ENCODE measurements at places on chromosomes 7 and 10.

DNA sequence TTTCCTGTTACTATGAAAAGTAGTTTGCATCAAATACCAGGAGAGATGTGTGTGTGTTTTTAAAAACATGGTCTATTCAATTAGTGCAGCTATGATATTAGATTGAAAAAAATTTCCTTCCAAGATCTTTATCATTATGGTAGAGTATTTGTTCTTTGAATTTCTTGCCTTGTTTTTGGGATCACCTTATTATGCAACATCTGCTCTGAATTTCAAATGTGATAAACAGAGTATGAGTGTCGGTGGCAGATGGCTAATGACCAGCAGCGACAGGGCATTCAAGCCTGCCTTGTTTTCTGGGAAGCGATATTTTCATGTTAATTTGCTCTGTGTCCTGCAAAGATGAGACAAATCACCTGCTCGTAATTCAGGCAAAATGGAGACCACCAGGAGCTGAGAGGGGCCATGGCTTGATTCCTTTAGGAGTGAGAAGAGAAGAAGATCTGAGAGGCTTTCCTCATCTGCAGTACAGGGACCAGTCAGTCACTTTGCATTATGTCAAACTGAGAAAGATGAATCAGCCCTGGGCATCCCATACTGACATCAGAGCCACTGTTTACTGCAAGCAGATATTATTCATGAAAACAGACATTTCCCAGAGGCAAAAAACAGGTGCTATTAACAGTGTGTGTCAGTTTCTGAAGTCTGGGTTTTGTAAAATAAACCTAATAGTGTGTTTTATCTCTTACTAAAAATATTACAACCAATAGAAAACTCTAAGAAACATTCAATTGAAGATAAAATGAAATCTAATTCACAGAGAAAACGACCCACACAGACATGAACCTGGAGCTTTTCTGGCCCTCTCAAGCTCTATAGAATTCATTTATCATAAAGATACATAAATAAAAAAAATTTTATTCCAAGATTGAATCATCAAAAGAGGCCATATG lies 67.6 kb downstream of the CDK6 start:
- H3K36me3 ChIP-seq, result peaks cover 26% of the 10 kb centered on the region
- peak overlapping the region; percentile 80 for H3K4me3 ChIP-seq
- peak; percentile 64 for DNase-seq
- H3K27ac ChIP-seq, result peak overlapping the region; percentile 94
- no peaks in the 10 kb centered on the region for H3K27me3 ChIP-seq

GRCh38 chr10:124563320-124564040 lies 101.9 kb downstream of the LHPP start:
- no peak overlapping the region for H3K27ac ChIP-seq
- H3K4me3 ChIP-seq, result no peak overlapping the region
- H3K4me1 ChIP-seq, result no peaks in the 10 kb centered on the region
- no peaks in the 10 kb centered on the region for H3K27me3 ChIP-seq

- H3K4me1 ChIP-seq, result peaks cover 52% of the 10 kb centered on the region
- peak overlapping the region; percentile 86 for H3K4me3 ChIP-seq
- H3K36me3 ChIP-seq, result peaks cover 6% of the 10 kb centered on the region
- no peak for DNase-seq
- H3K27ac ChIP-seq, result peak overlapping the region; percentile 72
Observed at GRCh38 chr10:91220954-91221675, 652 bp downstream of the PCGF5 start.

GRCh38 chr10:70169011-70169410 lies 1.3 kb downstream of the SAR1A start:
- no peaks in the 10 kb centered on the region for H3K27me3 ChIP-seq
- DNase-seq, result no peak
- peak overlapping the region; percentile 98 for H3K27ac ChIP-seq
- peak overlapping the region; percentile 91 for H3K4me3 ChIP-seq

GRCh38 chr7:123024989-123025758 lies 29.7 kb upstream of the TAS2R16 start:
- no peak overlapping the region for H3K4me3 ChIP-seq
- no peaks in the 10 kb centered on the region for H3K27me3 ChIP-seq
- no peaks in the 10 kb centered on the region for H3K4me1 ChIP-seq
- H3K27ac ChIP-seq, result no peak overlapping the region
- DNase-seq, result no peak

DNA sequence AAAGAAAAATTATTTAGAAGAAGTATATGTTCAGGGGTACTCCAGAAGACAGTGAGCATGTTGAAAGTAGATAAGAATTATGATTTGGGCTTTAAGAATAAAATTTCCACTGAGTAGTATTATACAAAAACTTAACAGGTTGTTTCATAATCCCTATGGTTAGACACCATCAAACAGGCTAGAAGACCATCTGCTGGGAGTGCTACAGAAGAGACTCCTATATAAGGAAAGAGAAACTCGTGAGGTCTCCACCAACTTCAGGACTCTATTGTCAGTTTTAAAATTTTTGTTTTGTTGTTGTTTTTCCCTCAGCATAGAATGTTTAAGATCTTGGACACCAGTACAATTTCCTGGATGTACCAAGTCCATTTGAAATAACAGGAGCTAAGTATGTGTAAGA lies 13.1 kb downstream of the DNAJC1 start:
- no peaks in the 10 kb centered on the region for H3K27me3 ChIP-seq
- no peak for DNase-seq
- H3K27ac ChIP-seq, result no peak overlapping the region
- no peaks in the 10 kb centered on the region for H3K36me3 ChIP-seq

- H3K4me3 ChIP-seq, result no peak overlapping the region
- no peaks in the 10 kb centered on the region for H3K27me3 ChIP-seq
- H3K4me1 ChIP-seq, result no peaks in the 10 kb centered on the region
- no peak for DNase-seq
Observed at GRCh38 chr7:26616235-26616634, 248.2 kb downstream of the SKAP2 start.

GRCh38 chr7:18936265-18936664 lies 181.2 kb downstream of the TWIST1 start:
- H3K4me3 ChIP-seq, result no peak overlapping the region
- H3K4me1 ChIP-seq, result no peaks in the 10 kb centered on the region
- no peaks in the 10 kb centered on the region for H3K27me3 ChIP-seq
- no peak for DNase-seq

- peak within 1 kb of the TSS; percentile 84 for H3K4me3 ChIP-seq
- H3K36me3 ChIP-seq, result peaks cover 4% of the 10 kb centered on the region
- DNase-seq, result peak; percentile 13
- H3K27me3 ChIP-seq, result peaks cover 74% of the 10 kb centered on the region
- H3K4me1 ChIP-seq, result peaks cover 26% of the 10 kb centered on the region
Observed at GRCh38 chr7:108002726-108003598, at the start of gene LAMB1. TSS of gene LAMB1 (minus strand) at chr7:108003161. CDS start at chr7:108002885, 276 bp downstream.

DNA sequence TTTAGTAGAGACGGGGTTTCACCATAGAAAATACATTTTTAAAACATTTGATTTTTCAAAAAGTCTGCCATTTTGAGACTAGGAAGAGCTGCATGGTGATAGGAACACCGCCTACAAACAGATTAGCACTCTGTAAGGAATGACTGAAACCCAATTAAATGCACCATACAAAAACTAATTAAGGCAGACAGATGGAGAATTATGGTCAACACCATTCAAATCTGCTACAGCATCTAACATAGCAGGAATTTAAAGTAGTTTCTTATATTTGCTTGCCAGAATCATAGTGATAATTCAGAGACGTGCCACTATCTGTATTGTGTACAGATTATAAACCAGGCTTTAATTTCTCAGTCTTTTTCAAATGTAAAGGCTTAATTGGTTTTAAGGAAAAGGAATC lies 68.2 kb downstream of the ENO4 start:
- no peak for DNase-seq
- H3K36me3 ChIP-seq, result no peaks in the 10 kb centered on the region
- H3K27ac ChIP-seq, result no peak overlapping the region
- H3K27me3 ChIP-seq, result peaks cover 27% of the 10 kb centered on the region
- no peak overlapping the region for H3K4me3 ChIP-seq

DNA sequence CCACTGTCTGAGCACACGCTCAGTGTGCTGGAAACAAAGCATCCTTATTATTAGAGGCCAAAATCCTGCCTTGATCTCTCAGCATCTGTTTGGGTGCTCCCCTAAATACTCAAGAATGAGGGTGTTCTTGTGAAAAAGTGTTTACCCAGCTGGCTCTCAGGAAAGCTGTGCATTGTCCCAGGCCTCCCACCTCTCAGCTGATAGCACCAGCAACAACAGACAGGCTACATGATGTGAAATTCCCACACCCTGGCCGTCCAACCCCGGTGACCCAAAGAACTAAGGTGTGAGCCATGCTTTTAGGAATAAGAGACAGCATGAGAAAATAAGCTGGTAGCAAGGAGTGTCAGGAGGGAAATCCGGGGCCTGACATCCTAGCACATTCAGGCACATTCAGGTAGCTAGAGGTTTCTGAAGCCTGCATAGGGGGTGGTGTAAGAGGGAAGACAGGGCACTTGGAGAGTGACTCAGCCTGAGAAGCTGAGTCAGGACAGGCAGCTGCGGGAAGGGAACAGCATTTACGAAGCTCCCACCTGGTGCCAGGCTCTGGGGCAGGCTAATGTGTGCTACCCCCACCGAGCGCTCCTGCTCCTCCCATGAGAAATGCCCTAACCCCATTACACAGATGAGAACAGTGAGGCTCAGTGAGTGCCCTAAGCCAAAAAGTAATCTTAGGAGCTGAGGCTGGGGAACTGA lies 205.6 kb downstream of the GRID1 start:
- H3K27me3 ChIP-seq, result peaks cover 6% of the 10 kb centered on the region
- H3K27ac ChIP-seq, result no peak overlapping the region
- no peak for DNase-seq

DNA sequence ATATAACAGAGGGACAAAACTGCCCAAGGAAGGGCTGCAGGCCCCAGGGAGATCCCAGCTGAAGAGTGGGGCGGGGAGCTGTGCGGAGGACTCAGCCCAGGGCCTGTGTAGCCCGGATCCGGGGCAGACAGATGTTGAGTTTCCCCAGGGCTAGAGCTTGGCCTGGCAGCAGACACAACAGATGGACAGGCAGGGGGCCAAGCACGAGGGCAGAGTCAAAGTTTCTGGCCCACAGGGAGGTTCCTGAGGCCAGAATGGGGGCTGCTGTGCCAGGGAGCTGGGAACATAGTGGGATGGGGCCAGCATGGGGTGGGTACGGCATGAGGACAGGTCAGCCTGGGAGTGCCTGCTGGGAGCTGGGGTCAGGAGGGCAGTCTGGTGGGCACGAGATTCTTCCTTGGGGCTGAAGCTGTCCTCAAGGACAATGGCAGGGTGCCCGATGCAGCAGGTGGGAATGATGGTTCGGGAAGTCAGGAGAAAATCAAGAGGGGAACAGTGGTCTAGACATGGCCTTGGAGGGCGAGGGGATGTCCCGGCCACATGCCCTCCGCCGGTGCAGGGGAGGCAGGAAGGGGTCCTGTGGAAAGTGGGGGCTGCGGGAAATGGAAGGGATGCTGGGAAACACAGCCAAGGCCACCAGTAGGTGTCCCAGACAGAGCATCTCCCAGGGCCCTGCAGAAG lies 519.1 kb upstream of the FOXK1 start:
- H3K36me3 ChIP-seq, result no peaks in the 10 kb centered on the region
- no peaks in the 10 kb centered on the region for H3K4me1 ChIP-seq
- DNase-seq, result no peak
- H3K27ac ChIP-seq, result no peak overlapping the region
- H3K4me3 ChIP-seq, result no peak overlapping the region
- H3K27me3 ChIP-seq, result no peaks in the 10 kb centered on the region

- H3K4me3 ChIP-seq, result no peak overlapping the region
- no peak overlapping the region for H3K27ac ChIP-seq
- H3K27me3 ChIP-seq, result no peaks in the 10 kb centered on the region
- DNase-seq, result no peak
- H3K4me1 ChIP-seq, result no peaks in the 10 kb centered on the region
Observed at GRCh38 chr10:114437473-114438292, 33.4 kb upstream of the AFAP1L2 start.

- peaks cover 20% of the 10 kb centered on the region for H3K27me3 ChIP-seq
- H3K4me1 ChIP-seq, result no peaks in the 10 kb centered on the region
- no peak for DNase-seq
- H3K36me3 ChIP-seq, result no peaks in the 10 kb centered on the region
Observed at GRCh38 chr7:38674513-38674912, 43.3 kb upstream of the AMPH start.

- peaks cover 5% of the 10 kb centered on the region for H3K36me3 ChIP-seq
- no peaks in the 10 kb centered on the region for H3K4me1 ChIP-seq
- DNase-seq, result no peak
- H3K27ac ChIP-seq, result no peak overlapping the region
- H3K27me3 ChIP-seq, result no peaks in the 10 kb centered on the region
Observed at GRCh38 chr7:63114371-63114985, 884.2 kb upstream of the ZNF722 start.

DNA sequence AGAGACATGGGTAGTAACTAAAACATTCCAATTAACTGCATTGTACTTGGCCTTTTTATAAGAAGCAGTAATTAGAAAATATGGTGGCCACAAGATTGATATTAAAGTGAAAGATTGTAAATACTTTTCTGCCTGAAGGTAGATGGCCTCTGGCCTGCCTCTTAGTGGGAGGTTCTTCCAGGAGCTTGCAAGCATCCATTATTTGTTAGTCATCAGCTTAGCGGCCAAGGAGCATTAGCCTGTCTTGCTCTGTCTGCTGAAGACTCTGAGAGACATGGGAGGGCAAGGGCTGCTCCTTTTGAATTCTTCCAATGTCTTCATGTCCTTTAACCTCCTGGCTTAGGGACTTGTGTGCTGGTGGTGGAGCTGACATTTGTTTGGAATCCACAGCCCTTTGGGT lies 80.4 kb downstream of the TCF7L2 start:
- H3K27ac ChIP-seq, result peak overlapping the region; percentile 31
- H3K4me1 ChIP-seq, result no peaks in the 10 kb centered on the region
- no peak for DNase-seq
- no peaks in the 10 kb centered on the region for H3K36me3 ChIP-seq
- H3K4me3 ChIP-seq, result no peak overlapping the region

- peaks cover 12% of the 10 kb centered on the region for H3K4me1 ChIP-seq
- H3K36me3 ChIP-seq, result no peaks in the 10 kb centered on the region
- no peaks in the 10 kb centered on the region for H3K27me3 ChIP-seq
- no peak overlapping the region for H3K27ac ChIP-seq
- no peak for DNase-seq
Observed at GRCh38 chr7:143514995-143515735, 37.5 kb downstream of the TAS2R41 start.

GRCh38 chr10:19302117-19302516 lies 253.5 kb downstream of the MALRD1 start:
- DNase-seq, result no peak
- no peaks in the 10 kb centered on the region for H3K36me3 ChIP-seq
- no peak overlapping the region for H3K27ac ChIP-seq
- H3K27me3 ChIP-seq, result no peaks in the 10 kb centered on the region
- no peaks in the 10 kb centered on the region for H3K4me1 ChIP-seq

GRCh38 chr7:130888468-130888867 lies 154.5 kb upstream of the KLF14 start:
- H3K36me3 ChIP-seq, result peaks cover 64% of the 10 kb centered on the region
- DNase-seq, result no peak
- H3K4me3 ChIP-seq, result no peak overlapping the region
- no peaks in the 10 kb centered on the region for H3K27me3 ChIP-seq
- peaks cover 64% of the 10 kb centered on the region for H3K4me1 ChIP-seq
